HepG2 (cell line): ENCODE measurements at places on chromosomes 12 and 14.

GRCh38 chr12:38515912-38516311 is 199.3 kb downstream of the ALG10B start:
- H3K4me1 ChIP-seq, result no peaks in the 10 kb centered on the region
- no peak overlapping the region for H3K27ac ChIP-seq
- DNase-seq, result no peak
- H3K27me3 ChIP-seq, result no peaks in the 10 kb centered on the region
- H3K36me3 ChIP-seq, result no peaks in the 10 kb centered on the region
- H3K4me3 ChIP-seq, result no peak overlapping the region

DNA sequence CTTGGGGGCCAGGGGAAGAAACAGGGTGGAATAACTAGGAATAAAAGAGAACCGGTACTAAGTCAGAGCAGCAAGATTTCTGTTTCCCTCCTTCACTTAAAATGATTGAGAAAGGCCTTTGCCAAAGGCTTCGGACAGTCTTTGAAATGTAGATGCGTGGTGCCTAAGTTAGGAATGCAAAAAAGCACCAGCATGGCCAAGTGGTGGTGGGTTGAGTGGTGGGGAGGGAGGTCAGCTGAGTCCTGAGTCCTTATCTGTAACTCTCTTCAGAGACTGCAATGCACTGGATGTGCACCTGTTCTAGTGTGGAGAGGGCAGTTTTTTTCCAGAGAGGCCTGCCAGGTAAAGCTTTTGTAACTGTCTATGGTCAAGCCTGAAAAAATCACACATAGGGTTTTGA is 919.9 kb downstream of the FSCB start:
- no peak overlapping the region for H3K4me3 ChIP-seq
- no peaks in the 10 kb centered on the region for H3K27me3 ChIP-seq
- DNase-seq, result no peak
- no peak overlapping the region for H3K27ac ChIP-seq

DNA sequence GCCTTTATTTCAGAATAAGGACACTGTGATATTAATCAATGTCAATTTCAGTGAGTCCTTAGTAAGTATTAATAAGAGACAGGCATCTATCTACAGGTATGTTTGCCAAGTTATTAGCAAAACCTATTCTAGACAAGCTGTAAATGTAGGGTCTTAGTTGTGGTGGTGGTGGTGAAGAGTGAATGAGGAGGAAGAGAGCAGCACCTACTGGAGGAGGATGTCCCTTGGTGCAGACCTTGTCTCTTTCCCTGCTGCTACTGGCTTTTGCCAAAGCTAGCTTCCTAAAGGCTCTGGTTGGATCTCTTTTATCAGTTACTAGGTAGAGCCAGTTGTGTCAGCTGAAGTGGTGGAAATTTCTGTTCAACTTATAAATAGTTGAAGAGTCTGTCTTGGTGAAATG is 304.8 kb upstream of the ATP2B1 start:
- H3K4me1 ChIP-seq, result no peaks in the 10 kb centered on the region
- H3K27me3 ChIP-seq, result no peaks in the 10 kb centered on the region
- no peaks in the 10 kb centered on the region for H3K36me3 ChIP-seq

DNA sequence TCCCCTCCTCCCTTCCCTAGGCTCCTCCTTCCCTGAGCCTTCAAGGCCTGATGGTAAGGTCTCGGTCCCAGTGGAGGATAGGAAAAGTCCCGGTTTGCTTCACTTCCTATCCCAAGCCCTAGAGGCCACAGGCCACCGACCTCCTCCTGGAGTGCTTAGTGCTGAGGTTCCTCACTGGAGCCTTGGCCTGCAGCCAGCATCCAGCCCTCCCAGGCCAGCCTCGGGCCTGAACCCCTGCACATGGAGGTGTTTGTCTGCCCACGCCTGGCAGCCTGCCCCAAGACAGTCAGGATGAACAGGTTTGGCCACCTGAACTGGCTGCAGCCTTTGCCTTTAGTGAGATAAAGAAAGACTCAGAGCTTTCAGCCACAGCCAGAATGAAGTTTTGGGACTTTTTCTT is 15.8 kb upstream of the KRT7 start:
- peaks cover 3% of the 10 kb centered on the region; the same call in 1 of the 3 replicates for H3K27me3 ChIP-seq
- no peak overlapping the region for H3K27ac ChIP-seq
- DNase-seq, result no peak
- no peaks in the 10 kb centered on the region for H3K4me1 ChIP-seq
- no peak overlapping the region for H3K4me3 ChIP-seq
- H3K36me3 ChIP-seq, result no peaks in the 10 kb centered on the region

DNA sequence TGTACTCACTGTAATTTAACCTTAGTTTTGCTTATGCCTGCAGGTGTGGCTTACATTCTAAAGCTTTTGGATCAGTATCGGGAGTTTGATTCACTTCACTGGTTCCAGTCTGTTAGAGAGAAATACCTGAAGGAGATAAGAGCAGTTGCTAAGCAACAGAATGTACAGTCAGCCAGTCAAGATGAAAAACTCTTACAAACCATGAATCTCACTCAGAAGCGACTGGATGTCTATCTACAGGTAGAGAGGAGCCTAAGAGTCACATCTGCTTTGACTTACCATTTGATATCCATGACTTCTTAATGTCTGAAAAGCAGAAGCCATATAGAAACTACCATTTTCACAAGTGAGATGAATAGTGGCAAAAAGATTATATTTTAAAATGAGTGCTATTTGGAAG is 56.5 kb downstream of the WASHC4 start:
- no peak overlapping the region for H3K4me3 ChIP-seq
- H3K36me3 ChIP-seq, result peaks cover 8% of the 10 kb centered on the region
- H3K4me1 ChIP-seq, result no peaks in the 10 kb centered on the region
